OCI-LY7 (cell line): ENCODE measurements at places on chromosomes 3 and 15. TPM values are rescaled to one million over a fixed set of nuclear protein-coding genes. Genes with fewer than 3 reads are reported as not detected.

DNA sequence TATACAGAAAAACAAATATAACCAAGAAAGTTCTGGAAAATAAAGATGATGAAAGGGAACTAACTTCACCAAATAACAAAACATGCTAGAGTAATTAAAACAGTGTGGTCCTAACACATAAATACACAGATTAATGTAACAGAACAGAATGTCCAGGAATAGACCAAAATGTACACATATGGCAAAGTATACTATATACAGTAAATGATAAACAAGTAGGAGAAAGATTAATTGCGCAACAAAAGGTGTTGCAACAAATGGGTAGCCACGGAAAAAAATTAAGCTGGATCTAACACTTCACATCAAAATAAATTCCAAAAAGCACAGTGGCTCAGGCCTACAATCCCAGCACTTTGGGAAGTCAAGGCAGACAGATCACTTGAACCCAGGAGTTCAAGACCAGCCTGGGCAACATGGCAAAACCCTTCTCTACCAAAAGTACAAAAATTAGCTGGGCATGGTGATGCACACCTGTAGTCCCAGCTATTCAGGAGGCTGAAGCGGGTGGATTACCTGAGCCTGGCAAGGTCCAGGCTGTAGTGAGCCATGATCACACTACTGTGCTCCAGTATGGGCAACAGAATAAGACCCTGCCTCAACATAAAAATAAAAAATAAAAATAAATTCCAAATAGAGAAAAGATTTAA lies 19.8 kb downstream of the SCAP start:
- no peak for DNase-seq

GRCh38 chr3:108359011-108359410 lies 62.7 kb downstream of the HHLA2 start:
- no peak for DNase-seq

GRCh38 chr3:51385621-51386091 lies 565 bp downstream of the MANF start:
- DNase-seq = peak; percentile 28

GRCh38 chr15:37148714-37149113 lies 48.4 kb upstream of the MEIS2 start:
- DNase-seq = no peak

Gene SI
- not detected in 2 replicates for total RNA-seq

Gene ARGFX
- total RNA-seq = not detected in 2 replicates

Gene CXCR6
- not detected in 2 replicates for total RNA-seq

Gene GRAMD2A
- total RNA-seq = not detected in 2 replicates
